ENCODE measurements at places on chromosomes 16 and 17. TPM values are rescaled to one million over a fixed set of nuclear protein-coding genes. Genes with fewer than 3 reads are reported as not detected.

DNA sequence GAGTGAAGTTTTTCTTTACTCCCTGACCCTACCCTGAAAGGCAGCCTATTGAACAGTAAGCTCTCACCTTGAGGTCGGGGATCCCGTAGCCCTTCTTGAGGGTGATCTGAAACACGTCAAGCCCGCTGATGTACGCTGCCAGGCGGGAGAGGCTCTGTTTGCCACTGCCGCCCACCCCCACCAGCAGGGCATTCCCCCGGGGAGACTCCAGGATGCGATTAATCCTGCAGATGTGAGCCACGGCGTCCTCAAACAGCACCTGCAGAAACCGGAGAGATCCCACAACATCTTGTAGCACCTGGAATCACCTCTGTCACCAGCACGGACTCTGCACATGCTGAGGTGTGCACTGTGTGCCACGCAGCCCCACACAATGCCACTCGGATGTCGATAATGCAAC, 96.8 kb downstream of the PGS1 start:
- DNase-seq: no peak

Gene FOXF1
- not detected for total RNA-seq

Gene IL17C
- not detected for total RNA-seq

Gene GFAP
- not detected for total RNA-seq

DNA sequence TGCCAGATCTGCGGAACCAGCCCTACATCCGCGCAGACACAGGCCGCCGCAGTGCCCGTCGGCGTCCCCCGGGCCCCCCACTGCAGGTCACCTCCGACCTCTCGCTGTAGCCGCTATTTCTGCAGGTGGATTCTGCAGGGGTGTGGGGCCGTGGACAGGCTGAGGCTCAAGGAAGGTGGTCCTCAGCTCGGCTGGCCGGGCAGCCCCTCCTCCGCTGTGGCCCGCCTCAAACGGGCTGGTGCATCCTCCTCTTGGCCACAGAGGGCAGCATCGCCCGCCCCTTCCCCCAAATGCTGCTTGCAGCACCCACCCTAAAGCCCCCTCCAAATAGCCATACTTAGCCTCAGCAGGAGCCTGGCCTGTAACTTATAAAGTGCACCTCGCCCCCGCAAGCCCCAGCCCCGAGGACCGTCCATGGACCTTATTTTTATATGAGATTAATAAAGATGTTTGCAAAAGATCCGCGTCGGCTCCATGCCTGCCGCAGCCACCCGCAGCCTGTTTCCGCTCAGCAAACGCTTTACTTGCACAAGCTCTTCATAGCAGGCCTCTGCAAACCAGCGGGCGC, 14.9 kb downstream of the SPATA32 start:
- no peak for DNase-seq

Gene NCBP3
- 48.3 TPM for total RNA-seq

Gene TIMM22
- total RNA-seq: 10.7 TPM
